Naive thymus-derived CD8-positive, alpha-beta T cell (primary cell): ENCODE measurements at places on chromosomes 7 and 10. TPM values are rescaled to one million over a fixed set of nuclear protein-coding genes. Genes with fewer than 3 reads are reported as not detected.

DNA sequence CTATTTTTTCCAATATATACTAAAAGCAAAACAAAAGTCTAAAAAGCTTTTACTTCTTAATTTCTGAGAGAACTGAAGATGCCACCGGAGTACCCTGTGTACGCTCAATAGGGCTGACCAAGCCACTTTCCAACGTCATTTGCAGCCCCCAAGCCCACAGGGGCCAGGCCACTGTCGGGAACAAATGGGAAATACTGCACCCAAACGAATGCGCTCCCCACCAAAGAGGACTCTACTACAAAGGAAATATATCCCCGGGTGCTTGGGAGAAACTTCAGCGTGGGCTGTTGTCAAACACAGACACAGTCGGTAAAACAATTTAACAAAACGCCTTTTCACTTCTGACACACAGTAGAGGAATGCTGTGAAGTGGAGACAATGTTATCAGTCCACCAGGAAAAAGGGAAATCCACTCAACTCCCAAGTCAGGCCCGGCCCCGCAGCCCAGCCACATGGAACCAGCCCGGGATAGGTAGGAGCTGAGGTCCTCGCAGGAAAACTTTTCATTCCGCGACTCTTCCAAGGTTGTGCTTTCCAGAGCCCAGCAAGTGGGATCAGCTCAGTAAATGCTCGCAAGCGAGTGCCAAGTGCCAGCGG is 1.4 kb downstream of the PARD3 start:
- peak overlapping the region; percentile 62 for H3K4me3 ChIP-seq
- no peak overlapping the region for H3K27ac ChIP-seq
- no peak for DNase-seq

GRCh38 chr7:87359366-87359765 is 13.9 kb downstream of the CROT start:
- H3K4me3 ChIP-seq: no peak overlapping the region
- H3K36me3 ChIP-seq: peaks cover 59% of the 10 kb centered on the region
- no peak overlapping the region for H3K27ac ChIP-seq
- no peaks in the 10 kb centered on the region for H3K4me1 ChIP-seq
- H3K27me3 ChIP-seq: no peaks in the 10 kb centered on the region

GRCh38 chr7:41415471-41416207 is 287.3 kb downstream of the INHBA start:
- H3K27ac ChIP-seq: no peak overlapping the region
- no peaks in the 10 kb centered on the region for H3K4me1 ChIP-seq
- H3K27me3 ChIP-seq: no peaks in the 10 kb centered on the region
- H3K36me3 ChIP-seq: no peaks in the 10 kb centered on the region
- DNase-seq: no peak
- H3K4me3 ChIP-seq: no peak overlapping the region

DNA sequence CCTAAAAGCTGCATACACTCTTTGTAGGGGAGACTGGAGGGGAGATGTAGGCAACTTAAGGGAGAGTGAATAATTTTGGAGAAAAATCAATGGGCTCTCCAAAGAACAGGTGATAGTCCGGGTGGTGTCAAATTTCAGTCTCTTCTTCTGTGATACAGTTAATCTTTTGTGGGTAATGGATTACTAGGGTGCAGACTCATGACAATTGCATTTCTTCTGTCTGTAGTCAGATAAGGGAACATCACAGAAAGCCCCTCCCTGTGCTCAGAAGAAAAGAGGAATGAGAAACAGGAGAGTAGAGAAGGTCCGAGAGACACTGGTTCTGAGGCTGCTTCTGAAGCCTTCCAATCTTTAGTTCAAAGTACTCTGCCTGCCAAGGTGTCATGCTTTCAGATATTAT is 1140.7 kb upstream of the LRRN3 start:
- H3K27me3 ChIP-seq: no peaks in the 10 kb centered on the region
- no peak overlapping the region for H3K4me3 ChIP-seq
- H3K36me3 ChIP-seq: no peaks in the 10 kb centered on the region
- DNase-seq: no peak
- H3K27ac ChIP-seq: no peak overlapping the region

DNA sequence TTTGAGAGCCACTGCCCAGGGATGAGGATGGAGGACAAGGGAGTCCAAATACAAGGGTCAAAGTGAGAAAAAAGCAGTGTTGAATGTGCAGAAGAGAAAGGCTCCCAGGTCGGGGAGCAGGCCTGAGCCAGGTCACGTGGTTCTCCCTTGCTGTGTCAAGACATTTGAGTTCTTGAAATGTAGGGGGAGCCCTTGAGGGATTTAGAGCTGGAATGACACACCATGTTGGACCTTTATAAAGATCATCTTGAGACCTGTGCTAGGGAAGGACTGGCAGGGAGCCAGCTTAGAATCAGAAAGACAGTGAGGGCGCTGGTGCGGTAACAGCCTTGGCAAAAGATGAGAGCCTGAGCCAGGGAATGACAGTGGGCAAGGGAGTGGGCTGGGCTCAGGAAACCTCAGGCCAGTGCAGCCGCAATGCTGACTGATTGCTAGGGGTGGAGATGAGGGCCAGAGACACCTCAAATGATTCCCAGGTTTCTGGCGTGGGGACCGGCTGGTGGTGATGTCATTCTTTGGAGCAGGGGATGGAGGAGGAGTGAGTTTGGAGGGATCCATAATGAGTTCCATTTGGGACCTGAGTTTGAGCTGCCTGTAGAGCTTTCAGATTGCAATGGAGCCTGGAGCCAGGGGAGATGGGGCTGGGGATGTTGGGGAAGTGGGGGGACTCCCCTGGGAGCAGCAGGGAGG is 120.1 kb downstream of the PTPN20 start:
- peaks cover 2% of the 10 kb centered on the region for H3K4me1 ChIP-seq
- no peak overlapping the region for H3K4me3 ChIP-seq
- no peak for DNase-seq
- no peak overlapping the region for H3K27ac ChIP-seq

- H3K27me3 ChIP-seq: peaks cover 2% of the 10 kb centered on the region
- no peak overlapping the region for H3K27ac ChIP-seq
- no peaks in the 10 kb centered on the region for H3K36me3 ChIP-seq
- no peaks in the 10 kb centered on the region for H3K4me1 ChIP-seq
Measured at GRCh38 chr7:103640031-103640779, 194.2 kb upstream of the SLC26A5 start.

GRCh38 chr10:59557052-59557451 is 152.6 kb downstream of the SLC16A9 start:
- no peaks in the 10 kb centered on the region for H3K36me3 ChIP-seq
- H3K27ac ChIP-seq: no peak overlapping the region
- no peak for DNase-seq
- H3K4me3 ChIP-seq: no peak overlapping the region
- peaks cover 2% of the 10 kb centered on the region for H3K27me3 ChIP-seq

DNA sequence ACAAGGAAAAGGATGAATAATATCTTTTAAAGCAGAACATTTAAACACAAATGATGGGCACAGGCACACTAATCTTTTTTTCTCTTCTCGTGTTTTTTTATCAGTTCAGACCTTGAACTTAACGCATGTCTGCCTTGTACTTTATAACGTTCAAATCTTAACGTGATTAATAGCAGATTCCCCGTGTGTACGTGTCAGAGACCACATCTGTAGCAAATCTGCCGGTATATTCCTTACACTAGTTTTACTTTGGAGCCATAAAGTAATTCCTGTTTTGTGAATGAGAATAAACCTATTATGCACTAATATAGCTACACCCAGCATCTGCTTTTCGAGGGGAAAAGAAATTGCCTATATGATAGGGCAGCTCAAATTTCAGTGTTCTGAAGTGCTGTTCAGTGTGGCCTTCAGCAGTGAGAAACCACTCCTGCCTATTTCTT is 166.0 kb upstream of the TCF7L2 start:
- H3K27me3 ChIP-seq: no peaks in the 10 kb centered on the region
- H3K36me3 ChIP-seq: peaks cover 42% of the 10 kb centered on the region
- H3K27ac ChIP-seq: no peak overlapping the region
- DNase-seq: no peak

DNA sequence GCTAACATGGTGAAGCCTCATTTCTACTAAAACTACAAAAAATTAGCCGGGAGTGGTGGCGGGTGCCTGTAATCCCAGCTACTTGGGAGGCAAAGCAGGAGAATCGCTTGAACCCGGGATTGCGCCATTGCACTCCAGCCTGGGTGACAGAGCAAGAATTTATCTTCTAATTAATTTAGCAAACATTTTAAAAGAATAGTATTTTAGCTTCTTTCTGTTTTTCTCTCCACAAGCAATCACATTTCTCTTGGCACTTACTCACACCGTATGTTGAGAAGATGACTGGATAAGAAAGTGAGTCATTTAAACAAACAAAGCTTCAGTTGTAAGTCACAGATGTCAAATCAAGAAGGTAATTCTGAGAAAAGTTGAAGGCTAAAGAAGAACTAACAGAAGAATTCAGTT is 264.0 kb downstream of the ARL4A start:
- H3K27me3 ChIP-seq: peaks cover 2% of the 10 kb centered on the region
- H3K36me3 ChIP-seq: no peaks in the 10 kb centered on the region
- no peak for DNase-seq
- H3K4me3 ChIP-seq: no peak overlapping the region
- H3K4me1 ChIP-seq: no peaks in the 10 kb centered on the region

DNA sequence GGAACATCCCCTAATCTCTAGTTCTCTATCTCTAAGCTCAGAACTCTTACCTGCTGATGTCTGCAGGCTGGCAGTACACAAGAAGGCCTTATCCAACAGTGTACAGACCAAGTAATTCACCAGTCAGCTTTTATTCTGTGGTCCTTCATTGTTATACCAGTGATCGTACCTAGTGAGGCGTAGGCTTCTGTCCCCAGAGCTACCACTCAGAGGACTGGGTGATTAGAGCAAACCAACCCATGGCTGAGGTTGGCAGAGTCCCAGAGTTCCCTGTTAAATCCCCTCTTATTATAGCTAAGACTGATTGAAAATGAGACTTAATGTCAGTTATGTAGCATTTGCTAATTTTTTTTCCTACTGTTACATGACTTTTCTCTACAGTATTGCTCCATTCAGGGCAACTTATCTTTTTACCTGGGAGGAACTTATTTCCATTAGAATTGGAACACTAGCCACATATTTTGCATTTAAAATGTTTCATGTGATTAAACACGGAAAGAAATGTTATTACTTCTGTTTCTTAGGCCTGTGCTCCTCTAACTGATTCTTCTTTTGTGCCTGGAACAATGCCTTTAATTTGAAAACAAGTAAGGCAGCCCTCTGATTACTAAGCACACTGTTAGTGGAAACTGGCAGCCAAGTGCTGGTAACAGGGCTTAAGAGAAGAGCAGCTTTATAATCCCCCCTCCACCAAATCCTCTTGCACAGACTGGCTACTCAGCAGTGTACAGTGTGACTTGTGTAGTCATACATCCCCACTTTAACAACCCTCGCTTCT is 127.2 kb downstream of the LRRC4 start:
- no peak overlapping the region for H3K4me3 ChIP-seq
- H3K36me3 ChIP-seq: peaks cover 27% of the 10 kb centered on the region
- peaks cover 65% of the 10 kb centered on the region for H3K4me1 ChIP-seq
- H3K27ac ChIP-seq: no peak overlapping the region
- no peaks in the 10 kb centered on the region for H3K27me3 ChIP-seq
- DNase-seq: no peak

GRCh38 chr7:148866362-148866761 is 17.7 kb downstream of the EZH2 start:
- DNase-seq: no peak
- H3K27me3 ChIP-seq: no peaks in the 10 kb centered on the region
- no peak overlapping the region for H3K27ac ChIP-seq
- peaks cover 16% of the 10 kb centered on the region for H3K4me1 ChIP-seq

DNA sequence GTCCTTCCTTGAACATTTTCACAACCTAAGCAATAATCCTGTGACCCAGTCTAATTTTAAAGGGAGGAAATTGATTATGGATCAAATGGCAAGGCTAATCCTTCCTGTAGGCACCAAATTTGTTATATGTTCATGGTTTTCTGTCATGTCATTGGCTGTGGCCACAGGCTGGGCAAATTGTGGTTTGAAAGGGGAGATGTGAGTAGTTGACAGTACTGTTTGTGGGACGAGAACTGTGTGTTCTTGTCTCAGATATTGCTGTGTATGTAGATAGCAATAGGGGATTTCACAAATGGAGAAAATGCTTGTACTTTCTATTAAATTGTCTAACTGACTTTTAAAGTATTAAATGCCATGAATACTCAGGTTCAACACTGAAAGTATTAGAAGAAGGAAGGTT is 8.1 kb upstream of the PRKG1 start:
- no peak overlapping the region for H3K27ac ChIP-seq
- peaks cover 2% of the 10 kb centered on the region for H3K27me3 ChIP-seq
- H3K36me3 ChIP-seq: no peaks in the 10 kb centered on the region
- H3K4me3 ChIP-seq: no peak overlapping the region

DNA sequence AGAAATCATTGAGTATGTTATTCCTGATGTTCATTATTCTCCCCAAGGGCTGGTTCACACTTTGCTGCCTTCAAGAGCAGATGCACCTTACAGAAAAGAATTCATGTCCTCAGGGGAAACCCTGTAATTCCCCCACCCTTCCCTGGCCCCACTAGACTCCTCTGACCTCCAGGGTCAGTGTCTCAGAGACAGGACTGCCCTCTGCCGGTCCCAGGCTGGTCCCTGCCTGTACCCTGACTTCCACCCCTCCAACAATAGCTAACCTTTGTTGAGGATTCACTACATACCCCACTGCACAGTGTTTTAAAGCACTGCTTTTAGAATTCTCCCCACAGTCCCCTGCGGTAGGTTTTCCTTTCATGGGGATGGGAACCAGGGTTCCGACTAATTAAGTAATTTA is 4.4 kb upstream of the SEPHS1 start:
- no peak for DNase-seq
- peak overlapping the region; percentile 37 for H3K4me3 ChIP-seq
- peak overlapping the region; percentile 95 for H3K27ac ChIP-seq
- no peaks in the 10 kb centered on the region for H3K36me3 ChIP-seq
- H3K4me1 ChIP-seq: peaks cover 14% of the 10 kb centered on the region

- H3K4me1 ChIP-seq: peaks cover 41% of the 10 kb centered on the region
- H3K36me3 ChIP-seq: no peaks in the 10 kb centered on the region
- no peak for DNase-seq
- H3K4me3 ChIP-seq: peak overlapping the region; percentile 84
Measured at GRCh38 chr10:97849103-97849686, 448 bp upstream of the GOLGA7B start.

- peak overlapping the region; percentile 86 for H3K4me3 ChIP-seq
- DNase-seq: peak; percentile 33
- H3K27me3 ChIP-seq: peaks cover 24% of the 10 kb centered on the region
- H3K27ac ChIP-seq: peak overlapping the region; percentile 1
Measured at GRCh38 chr7:39414224-39415035, 151.8 kb upstream of the YAE1 start.

DNA sequence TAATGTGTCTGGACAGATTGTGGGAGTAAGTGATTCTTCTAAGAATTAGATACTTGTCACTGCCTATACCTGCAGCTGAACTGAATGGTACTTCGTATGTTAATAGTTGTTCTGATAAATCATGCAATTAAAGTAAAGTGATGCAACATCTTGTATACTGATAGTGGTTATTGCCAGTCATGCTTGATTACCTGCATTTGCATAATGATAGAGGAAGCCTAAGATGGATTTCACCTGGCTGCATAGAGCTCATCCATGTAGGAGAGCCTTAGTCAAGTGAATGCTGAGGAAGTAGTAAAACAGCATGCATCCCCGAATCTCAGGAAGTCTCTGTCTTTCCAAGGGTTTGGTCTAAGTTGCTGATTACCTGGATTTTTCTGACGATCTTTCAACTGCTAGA is 64.2 kb upstream of the CAPZA2 start:
- DNase-seq: no peak
- H3K27me3 ChIP-seq: peaks cover 7% of the 10 kb centered on the region
- no peaks in the 10 kb centered on the region for H3K4me1 ChIP-seq
- H3K27ac ChIP-seq: no peak overlapping the region
- H3K4me3 ChIP-seq: no peak overlapping the region

The EPO gene
- not detected for polyA plus RNA-seq

The GGCT gene
- polyA plus RNA-seq: 28.2 TPM

The OR2A2 gene
- not detected for polyA plus RNA-seq

The WNT2 gene
- polyA plus RNA-seq: not detected

The NUTM2A gene
- polyA plus RNA-seq: not detected

The HABP2 gene
- polyA plus RNA-seq: not detected

The ZPBP gene
- not detected for polyA plus RNA-seq

The GALNT17 gene
- polyA plus RNA-seq: not detected

The IGF2BP3 gene
- 0.64 TPM for polyA plus RNA-seq
